Lung microvascular endothelial cell (primary cell): ENCODE measurements at places on chromosomes 12 and 14. TPM values are rescaled to one million over a fixed set of nuclear protein-coding genes. Genes with fewer than 3 reads are reported as not detected.
A peak's percentile ranks its signal among the peaks of the same experiment; 100 is the strongest.

MEG3 gene
- 0.99 and 4.8 TPM in 2 replicates for total RNA-seq

DNA sequence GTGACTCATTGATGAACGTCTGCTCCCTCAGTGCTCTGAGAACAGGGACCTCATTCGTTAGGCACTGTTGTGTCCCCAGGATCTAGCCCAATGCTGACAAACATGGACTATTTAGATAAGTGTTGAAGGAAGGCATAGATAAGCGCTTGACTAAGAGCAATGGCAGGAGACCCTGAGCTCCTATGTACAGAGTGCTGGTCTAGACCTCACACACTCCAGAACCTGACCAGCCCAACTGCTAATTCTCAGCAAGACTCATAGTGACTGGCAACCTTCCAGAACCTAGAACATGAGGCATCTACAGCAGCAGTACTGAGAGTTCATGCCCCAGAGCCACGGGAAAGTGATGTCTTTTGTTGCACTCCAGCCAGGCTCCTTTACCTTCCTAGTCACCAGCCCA is 69.2 kb downstream of the CRACR2A start:
- DNase-seq: peak; percentile 38

DNA sequence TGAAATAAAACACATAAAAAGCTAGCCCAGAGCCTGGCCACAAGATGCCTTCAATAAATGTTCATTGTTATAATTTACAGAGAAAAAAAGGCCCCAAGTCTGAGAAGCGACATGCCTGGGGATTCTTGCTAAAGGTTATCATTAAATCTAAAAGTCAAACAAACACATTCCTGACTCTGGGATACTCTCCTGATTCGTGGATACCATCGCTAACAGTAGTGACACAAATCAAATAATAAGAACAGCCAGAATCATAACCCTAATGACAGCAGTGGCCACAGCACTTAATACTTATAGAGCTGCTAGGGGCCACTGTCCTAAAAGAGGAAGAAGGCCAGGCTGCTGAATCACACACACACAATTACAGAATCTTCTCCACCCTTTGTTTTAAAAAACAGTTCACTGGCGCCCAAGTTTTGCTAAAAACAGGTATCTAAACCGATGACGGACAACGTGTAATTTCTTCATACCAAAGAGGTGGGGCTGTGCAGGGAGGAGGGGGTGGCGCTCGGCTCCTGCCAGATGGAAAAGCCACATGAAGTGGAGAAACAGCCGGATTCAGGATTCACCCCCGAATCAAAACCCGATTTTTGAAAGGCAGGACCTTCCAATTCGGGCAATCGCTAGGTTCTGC is 1.2 kb downstream of the CLIP1 start:
- peak; percentile 63 for DNase-seq

DNA sequence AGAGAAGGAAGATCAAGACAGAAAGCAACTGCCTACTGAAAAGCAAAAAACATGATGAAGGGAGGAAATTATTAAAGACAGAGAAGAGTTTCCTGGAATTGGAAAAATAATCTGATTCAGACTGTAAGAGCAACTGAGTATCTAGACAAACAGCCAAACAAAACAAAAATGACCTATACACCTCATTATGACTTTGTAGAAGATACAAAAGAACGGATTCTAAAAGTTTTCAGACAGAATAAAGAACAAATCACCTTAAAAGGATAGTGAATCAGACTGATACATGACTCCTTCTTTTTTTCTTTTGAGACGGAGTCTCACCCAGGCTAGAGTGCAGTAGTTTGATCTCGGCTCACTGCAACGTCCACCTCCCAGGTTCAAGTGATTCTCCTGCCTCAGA is 10.4 kb downstream of the OSBPL8 start:
- DNase-seq: peak; percentile 8

DNA sequence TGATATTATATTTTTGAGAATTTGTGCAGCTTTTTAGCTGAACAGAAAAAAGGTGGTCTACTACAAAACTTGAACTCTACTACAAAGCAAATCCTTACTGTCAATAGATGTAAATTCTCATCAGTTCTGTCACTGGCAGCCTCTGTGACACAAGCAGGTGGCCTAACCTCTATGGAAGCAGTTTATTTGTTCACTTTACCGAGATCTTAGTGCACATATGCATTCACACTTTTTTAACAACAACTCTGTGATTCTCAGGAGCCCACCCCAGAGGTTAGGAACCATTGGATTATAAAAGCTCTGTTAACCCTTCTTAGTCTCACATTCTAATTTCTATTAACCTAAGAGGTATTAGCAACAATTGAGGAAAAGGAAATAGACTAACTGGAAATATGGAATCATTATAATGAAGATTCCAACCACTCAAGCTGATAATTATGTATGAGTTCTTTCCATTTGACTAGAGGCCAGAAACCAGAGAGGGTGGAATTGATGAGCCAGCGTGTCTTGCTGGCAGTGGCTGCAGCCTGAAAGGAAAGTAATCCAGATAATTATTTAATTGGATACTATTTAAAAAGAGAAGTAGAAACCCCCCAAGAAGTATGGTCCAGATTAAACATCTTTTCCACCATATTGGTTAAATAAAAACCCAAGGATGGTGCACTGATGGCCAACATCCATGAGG is 451.1 kb downstream of the TMEM117 start:
- DNase-seq: no peak

- DNase-seq: no peak
Observed at GRCh38 chr14:79256380-79256779, 954.9 kb downstream of the DIO2 start.
